ENCODE measurements at places on chromosomes 4 and X. TPM values are rescaled to one million over a fixed set of nuclear protein-coding genes. Genes with fewer than 3 reads are reported as not detected.

The VEGFC gene
- not detected for total RNA-seq

GRCh38 chr4:72326692-72327632 is 242.1 kb downstream of the ADAMTS3 start:
- DNase-seq: no peak

DNA sequence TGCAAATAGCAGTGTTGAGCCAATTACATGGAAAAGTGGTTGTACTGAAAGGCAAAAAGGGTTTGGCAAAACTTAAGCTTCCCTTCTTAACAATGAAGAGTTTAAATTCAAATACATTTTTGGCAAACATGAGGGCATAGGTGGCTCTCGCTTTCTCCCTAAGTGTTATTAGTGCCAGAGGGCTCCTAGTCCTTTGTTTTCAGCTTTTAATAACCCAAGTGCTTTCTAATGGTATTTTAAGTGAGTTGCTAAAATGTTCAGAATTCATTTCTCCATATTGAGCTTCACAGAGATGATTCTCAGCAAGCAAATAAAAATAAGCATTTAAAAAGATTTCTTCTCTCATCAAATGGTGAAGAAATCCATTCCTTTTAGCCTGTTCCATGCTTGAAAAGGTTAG is 123.7 kb downstream of the HS6ST2 start:
- DNase-seq: no peak

The CFAP299 gene
- total RNA-seq: not detected

DNA sequence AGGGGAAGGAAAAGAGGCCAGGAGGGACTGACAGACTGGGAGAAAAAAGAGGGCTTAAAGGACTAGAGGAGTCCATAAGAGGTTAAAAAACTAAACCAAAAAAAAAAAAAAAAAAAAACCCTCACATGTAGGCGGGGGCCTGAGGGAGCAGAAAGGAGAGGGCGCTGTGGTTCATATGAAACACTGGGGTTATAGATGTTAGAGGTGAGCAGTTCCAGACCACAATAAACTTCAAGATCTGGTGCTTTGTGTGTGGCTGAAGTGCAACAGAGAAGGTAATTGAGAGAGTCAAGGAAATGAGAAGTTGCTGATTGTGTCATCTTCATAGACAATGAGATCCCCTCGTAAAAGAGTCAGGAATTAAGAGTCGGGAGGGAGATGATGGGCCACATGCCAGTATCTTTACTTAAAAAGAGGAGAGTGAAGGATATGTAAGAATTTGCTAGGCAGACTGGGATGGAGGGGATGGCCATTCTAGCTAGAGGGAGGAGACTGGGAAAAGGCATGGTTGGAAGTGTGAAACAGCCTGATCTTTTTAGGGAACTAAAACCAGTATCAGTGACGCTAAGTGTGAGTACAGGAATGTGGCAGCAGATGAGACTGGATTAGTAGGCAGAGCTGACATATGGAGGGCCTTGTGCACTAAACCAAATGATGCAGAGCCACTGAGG is 18.4 kb upstream of the OGT start:
- DNase-seq: peak; percentile 64

- DNase-seq: no peak
These were observed 591.2 kb downstream of the PPP4R3C start for GRCh38 chrX:26871967-26872366.

The CABS1 gene
- not detected for total RNA-seq

The KDM6A gene
- total RNA-seq: 21.1 TPM

All from activated CD8-positive, alpha-beta T cell treated with anti-CD3 and anti-CD28 coated beads for 36 hours (primary cell).